IMR-90 (cell line): ENCODE measurements at places on chromosomes 4 and X. TPM values are rescaled to one million over a fixed set of nuclear protein-coding genes. Genes with fewer than 3 reads are reported as not detected.

DNA sequence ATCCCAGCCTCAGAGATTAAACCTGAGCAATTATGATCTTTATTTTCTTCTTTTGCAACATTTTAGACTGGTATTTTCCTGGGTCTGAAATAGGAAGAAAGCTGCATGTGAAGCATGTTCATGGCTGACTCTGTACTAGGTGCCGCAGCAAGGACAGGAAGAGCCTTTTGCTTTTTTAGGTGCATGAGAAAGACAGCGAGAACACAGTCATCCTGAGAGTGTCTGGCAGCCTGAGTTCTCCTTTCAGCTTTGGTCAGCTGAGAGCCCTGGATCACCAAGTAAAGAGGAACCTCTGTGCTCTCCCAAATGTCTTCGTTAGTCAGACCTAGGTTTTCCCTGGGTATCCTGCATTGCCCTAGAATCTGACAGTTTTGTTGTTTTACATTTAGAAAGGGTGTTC, 29.8 kb downstream of the FAM149A start:
- DNase-seq, result no peak

Gene LRAT
- under 0.01 TPM in 2 replicates for total RNA-seq

Gene ETDA
- total RNA-seq, result not detected in 2 replicates

Gene NKX3-2
- under 0.01 TPM in 1 of 2 replicates, not detected in the other for total RNA-seq
